T-cell (primary cell): ENCODE measurements at places on chromosomes 3 and 15. TPM values are rescaled to one million over a fixed set of nuclear protein-coding genes. Genes with fewer than 3 reads are reported as not detected.

Gene PARP9
- 21.5 TPM for total RNA-seq

- H3K36me3 ChIP-seq = peaks cover 7% of the 10 kb centered on the region
- peaks cover 64% of the 10 kb centered on the region for H3K4me1 ChIP-seq
- H3K4me3 ChIP-seq = peak overlapping the region; percentile 15
- H3K27ac ChIP-seq = peak overlapping the region; percentile 10
- DNase-seq = no peak
These were observed 11.5 kb downstream of the RASGRP1 start for GRCh38 chr15:38553071-38553470.

- no peaks in the 10 kb centered on the region for H3K27me3 ChIP-seq
- no peak overlapping the region for H3K4me3 ChIP-seq
These were observed 40.8 kb downstream of the POLR2M start for GRCh38 chr15:57747206-57747896.

Gene BFSP2
- total RNA-seq = 0.98 TPM

GRCh38 chr15:67030036-67030762 is 35.2 kb upstream of the SMAD3 start:
- no peaks in the 10 kb centered on the region for H3K36me3 ChIP-seq
- H3K27ac ChIP-seq = no peak overlapping the region

- no peak overlapping the region for H3K27ac ChIP-seq
- DNase-seq = no peak
- H3K27me3 ChIP-seq = no peaks in the 10 kb centered on the region
- no peak overlapping the region for H3K4me3 ChIP-seq
- no peaks in the 10 kb centered on the region for H3K4me1 ChIP-seq
These were observed 11.6 kb downstream of the NR1D2 start for GRCh38 chr3:23956701-23957100.

Gene CCDC191
- 5.4 TPM for total RNA-seq

Gene ZNF662
- 8.8 TPM for total RNA-seq

GRCh38 chr3:30747771-30748281 is 141.4 kb downstream of the TGFBR2 start:
- H3K27ac ChIP-seq = no peak overlapping the region
- H3K4me1 ChIP-seq = no peaks in the 10 kb centered on the region
- no peaks in the 10 kb centered on the region for H3K27me3 ChIP-seq
- no peaks in the 10 kb centered on the region for H3K36me3 ChIP-seq

DNA sequence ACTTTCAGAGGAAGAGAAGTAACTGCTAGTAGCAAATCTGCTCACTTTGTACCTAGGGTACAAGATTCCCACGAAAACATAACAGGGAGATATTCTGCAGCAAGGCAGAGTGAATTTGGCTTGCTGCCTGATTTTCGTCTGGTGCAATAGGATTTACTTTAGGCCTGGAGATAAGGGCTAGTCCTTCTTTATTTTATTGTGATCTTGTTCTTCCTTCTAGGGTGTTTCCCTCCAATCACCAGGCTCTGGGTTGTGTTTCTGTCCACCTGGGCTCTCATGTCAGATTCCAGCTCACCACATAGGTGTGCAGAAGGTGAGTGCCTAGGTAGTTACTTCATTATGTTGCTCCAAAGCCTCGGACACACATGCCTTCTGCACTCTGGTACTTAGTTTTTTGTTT is 211.8 kb upstream of the RGMA start:
- H3K36me3 ChIP-seq = no peaks in the 10 kb centered on the region
- H3K4me1 ChIP-seq = no peaks in the 10 kb centered on the region
- H3K27ac ChIP-seq = no peak overlapping the region
- no peak for DNase-seq
- no peak overlapping the region for H3K4me3 ChIP-seq
- H3K27me3 ChIP-seq = no peaks in the 10 kb centered on the region

Gene PGBD4
- total RNA-seq = 3.1 TPM

GRCh38 chr15:90947577-90948357 is 6.9 kb upstream of the RCCD1 start:
- no peaks in the 10 kb centered on the region for H3K4me1 ChIP-seq
- DNase-seq = no peak
- no peaks in the 10 kb centered on the region for H3K27me3 ChIP-seq
- peaks cover 73% of the 10 kb centered on the region for H3K36me3 ChIP-seq
- H3K27ac ChIP-seq = no peak overlapping the region

DNA sequence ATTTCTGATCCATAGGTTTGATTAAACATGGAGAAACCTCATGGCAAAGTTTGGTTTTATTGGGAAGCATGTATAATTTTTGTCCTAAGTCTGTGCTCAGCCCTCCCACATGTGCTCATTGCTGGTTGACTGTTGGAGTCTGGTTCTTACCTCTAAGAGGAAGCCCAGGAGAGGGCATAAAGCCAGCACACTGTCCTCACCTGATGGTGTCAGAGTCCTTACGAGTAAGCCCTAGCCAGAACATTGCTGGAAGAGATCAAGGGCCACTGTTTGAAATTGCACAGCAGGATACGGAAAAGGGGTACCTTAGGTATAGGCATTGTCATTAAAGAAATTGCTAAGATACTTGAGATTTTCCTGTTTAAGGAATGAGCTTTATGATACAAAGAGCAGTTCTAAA is 21.3 kb downstream of the MLH1 start:
- no peaks in the 10 kb centered on the region for H3K4me1 ChIP-seq
- no peaks in the 10 kb centered on the region for H3K27me3 ChIP-seq
- no peak overlapping the region for H3K4me3 ChIP-seq
- no peak overlapping the region for H3K27ac ChIP-seq

GRCh38 chr15:48427960-48428547 is 96.8 kb downstream of the DUT start:
- no peak overlapping the region for H3K4me3 ChIP-seq
- H3K27me3 ChIP-seq = no peaks in the 10 kb centered on the region
- H3K36me3 ChIP-seq = no peaks in the 10 kb centered on the region
- no peaks in the 10 kb centered on the region for H3K4me1 ChIP-seq
- no peak for DNase-seq

Gene RPL22L1
- total RNA-seq = 46.2 TPM

- H3K4me3 ChIP-seq = no peak overlapping the region
- H3K36me3 ChIP-seq = no peaks in the 10 kb centered on the region
- no peaks in the 10 kb centered on the region for H3K4me1 ChIP-seq
- DNase-seq = no peak
- H3K27ac ChIP-seq = no peak overlapping the region
These were observed 469.7 kb downstream of the PDCD6IP start for GRCh38 chr3:34268032-34268709.

GRCh38 chr3:183924543-183924942 is 39.9 kb upstream of the PARL start:
- peaks cover 5% of the 10 kb centered on the region for H3K36me3 ChIP-seq
- no peak overlapping the region for H3K27ac ChIP-seq
- no peaks in the 10 kb centered on the region for H3K27me3 ChIP-seq
- H3K4me1 ChIP-seq = no peaks in the 10 kb centered on the region

Gene MAPK6
- 35.1 TPM for total RNA-seq

DNA sequence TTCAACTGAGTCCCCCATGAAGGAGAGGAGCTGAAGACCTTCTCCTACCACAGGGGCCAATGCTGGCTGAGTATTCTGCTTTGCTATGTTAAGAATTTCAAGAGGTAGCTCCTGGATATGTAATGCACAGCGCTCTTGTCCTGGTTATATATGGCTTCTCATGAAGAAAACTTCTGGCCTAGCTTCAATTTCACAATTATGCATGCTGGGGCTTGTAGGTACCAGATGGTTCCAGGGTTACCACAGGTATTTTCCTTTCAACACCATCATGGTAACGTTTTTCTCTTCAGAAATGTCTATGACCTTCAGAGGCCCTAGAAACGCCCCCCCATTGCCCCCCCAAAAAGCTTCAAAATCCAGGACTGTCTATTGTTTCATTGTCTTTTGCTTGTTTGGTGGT is 311.7 kb upstream of the ICE2 start:
- H3K27me3 ChIP-seq = no peaks in the 10 kb centered on the region
- no peak for DNase-seq
- no peaks in the 10 kb centered on the region for H3K36me3 ChIP-seq
- H3K4me1 ChIP-seq = peaks cover 2% of the 10 kb centered on the region
- no peak overlapping the region for H3K4me3 ChIP-seq

- DNase-seq = no peak
- H3K36me3 ChIP-seq = no peaks in the 10 kb centered on the region
- H3K4me1 ChIP-seq = no peaks in the 10 kb centered on the region
- H3K4me3 ChIP-seq = no peak overlapping the region
- H3K27me3 ChIP-seq = peaks cover 7% of the 10 kb centered on the region
These were observed 4.5 kb downstream of the IL17RB start for GRCh38 chr3:53850895-53851294.

Gene SPESP1
- not detected for total RNA-seq

GRCh38 chr15:90153658-90154057 is 47.5 kb upstream of the SEMA4B start:
- H3K27ac ChIP-seq = no peak overlapping the region
- H3K4me3 ChIP-seq = no peak overlapping the region
- no peaks in the 10 kb centered on the region for H3K36me3 ChIP-seq
- peaks cover 2% of the 10 kb centered on the region for H3K4me1 ChIP-seq

DNA sequence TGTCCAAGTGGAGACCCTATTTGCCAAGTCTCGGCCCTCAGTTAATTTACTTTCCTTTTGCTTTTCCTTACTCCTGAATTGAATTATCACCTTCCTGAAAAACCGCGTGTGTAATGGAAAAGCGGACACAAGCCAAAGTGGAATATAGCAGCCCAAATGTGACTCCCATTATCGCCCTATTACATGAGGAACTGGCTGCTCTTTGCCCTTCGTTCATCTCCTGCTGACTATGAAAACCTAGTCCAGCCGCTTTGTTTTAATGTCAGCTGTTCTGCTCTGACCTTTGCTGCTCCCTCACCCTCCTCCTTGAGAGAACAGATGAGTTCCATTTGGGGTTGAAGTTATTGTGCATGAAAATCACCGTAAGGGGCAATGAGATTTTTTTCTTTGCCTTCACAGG is 632.7 kb upstream of the SUCLG2 start:
- no peak for DNase-seq
- H3K27me3 ChIP-seq = no peaks in the 10 kb centered on the region
- H3K4me1 ChIP-seq = no peaks in the 10 kb centered on the region
- no peaks in the 10 kb centered on the region for H3K36me3 ChIP-seq
- no peak overlapping the region for H3K27ac ChIP-seq

- peak overlapping the region; percentile 14 for H3K4me3 ChIP-seq
- H3K4me1 ChIP-seq = no peaks in the 10 kb centered on the region
- no peaks in the 10 kb centered on the region for H3K27me3 ChIP-seq
- DNase-seq = no peak
- peaks cover 5% of the 10 kb centered on the region for H3K36me3 ChIP-seq
These were observed 37.1 kb upstream of the RPL35A start for GRCh38 chr3:197912741-197913476.

Gene BOC
- 0.16 TPM for total RNA-seq

DNA sequence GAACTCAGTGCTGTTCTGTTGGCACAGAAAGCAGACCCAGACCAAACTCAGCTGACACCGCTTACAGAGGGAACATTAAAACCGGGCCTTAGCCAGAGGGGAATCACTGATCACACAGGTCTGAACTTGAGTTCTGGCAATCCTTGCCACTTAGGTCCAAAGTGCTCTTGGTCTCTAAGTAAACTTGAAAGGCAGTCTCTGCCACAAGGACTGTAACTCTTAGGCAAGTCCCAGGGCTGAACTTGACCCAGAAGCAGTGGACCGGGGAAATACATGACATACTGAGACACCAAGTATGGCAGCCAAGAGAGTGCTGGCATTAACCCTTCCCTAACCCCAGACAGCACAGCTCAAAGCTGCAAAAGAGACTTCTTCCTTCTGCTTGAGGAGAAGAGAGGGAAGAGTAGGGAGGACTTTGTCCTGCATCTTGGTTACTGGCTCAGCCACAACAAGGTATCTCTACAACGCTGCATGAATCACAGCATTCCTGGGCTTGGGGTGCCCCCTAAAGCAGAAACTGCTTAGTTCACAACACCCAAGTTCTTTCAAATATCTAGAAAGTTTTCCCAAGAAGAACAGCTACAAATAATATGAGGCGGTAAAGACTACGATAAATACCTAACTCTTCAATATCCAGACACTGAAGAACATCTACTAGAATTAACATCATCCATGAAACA is 32.5 kb downstream of the NAALADL2 start:
- no peak for DNase-seq
- H3K27me3 ChIP-seq = no peaks in the 10 kb centered on the region
- H3K4me1 ChIP-seq = no peaks in the 10 kb centered on the region
- H3K36me3 ChIP-seq = no peaks in the 10 kb centered on the region
- no peak overlapping the region for H3K27ac ChIP-seq

Gene GOLGA8H
- total RNA-seq = not detected
